Activated T-helper 2 cell treated with anti-CD3 and anti-CD28 coated beads, Interferon-gamma antibody, Interleukin-2, Interleukin-4, amounts not matched to agents 10 μg/mL and 5 μg/mL and 100 μg/mL, durations not matched to agents 14 hours and 24 hours and 36 hours (primary cell): ENCODE measurements at places on chromosomes 1 and 21. TPM values are rescaled to one million over a fixed set of nuclear protein-coding genes. Genes with fewer than 3 reads are reported as not detected.

DNA sequence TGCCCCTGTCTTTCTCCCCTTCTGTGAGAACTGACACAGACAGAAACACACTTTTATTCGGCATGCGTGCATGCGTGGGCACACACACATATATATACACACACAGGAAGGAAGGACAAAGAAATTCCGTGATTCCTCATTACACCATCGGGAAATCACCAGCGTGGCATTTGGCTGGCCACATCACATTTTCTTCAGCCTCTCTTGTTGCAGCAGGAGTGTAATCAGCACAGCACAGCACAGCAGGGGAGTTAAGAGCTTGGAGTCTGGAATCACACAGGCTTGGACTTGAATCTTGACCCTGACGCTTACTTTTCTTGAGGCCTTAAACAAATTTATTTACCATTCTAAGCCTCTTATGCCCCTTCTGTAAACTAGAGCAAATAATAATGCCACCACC is 45.3 kb upstream of the EPHA8 start:
- no peak for DNase-seq

GRCh38 chr1:161388639-161389038 is 21.0 kb upstream of the CFAP126 start:
- DNase-seq, result no peak

GRCh38 chr1:160148121-160148520 is 3.3 kb upstream of the ATP1A4 start:
- DNase-seq, result no peak

GRCh38 chr21:45741691-45742090 is 98.2 kb downstream of the PCBP3 start:
- DNase-seq, result no peak

Gene PPCS
- 41.4 and 41.8 TPM in 2 replicates for total RNA-seq

Gene KMO
- total RNA-seq, result 0.05 and 0.07 TPM in 2 replicates

Gene SERPINC1
- total RNA-seq, result 0.16 TPM in 1 of 2 replicates, not detected in the other

Gene SERTAD4
- not detected in 2 replicates for total RNA-seq

Gene RIIAD1
- total RNA-seq, result not detected in 2 replicates
